Left renal cortex interstitium (tissue), 4 donors: ENCODE measurements at places on chromosomes 5 and 9. TPM values are rescaled to one million over a fixed set of nuclear protein-coding genes. Genes with fewer than 3 reads are reported as not detected.

EGFLAM gene
- polyA plus RNA-seq: 11.3 TPM

ACOT12 gene
- polyA plus RNA-seq: 1.0 TPM

BNC2 gene
- 7.0 TPM for polyA plus RNA-seq

PDLIM4 gene
- 12.5 TPM for polyA plus RNA-seq

AMBP gene
- 1.9 TPM for polyA plus RNA-seq

GRCh38 chr5:42768106-42768504, 11.5 kb downstream of the CCDC152 start:
- no peak for DNase-seq

GRCh38 chr9:129713402-129713679, 39.5 kb downstream of the PTGES start:
- no peak for DNase-seq

GRCh38 chr9:21943464-21943863, 50.7 kb downstream of the CDKN2A start:
- no peak for DNase-seq

- no peak for DNase-seq
Measured at GRCh38 chr9:31908891-31909480, 475.5 kb upstream of the ACO1 start.

- DNase-seq: no peak
Measured at GRCh38 chr9:119968836-119969707, 599.8 kb upstream of the BRINP1 start.

DNA sequence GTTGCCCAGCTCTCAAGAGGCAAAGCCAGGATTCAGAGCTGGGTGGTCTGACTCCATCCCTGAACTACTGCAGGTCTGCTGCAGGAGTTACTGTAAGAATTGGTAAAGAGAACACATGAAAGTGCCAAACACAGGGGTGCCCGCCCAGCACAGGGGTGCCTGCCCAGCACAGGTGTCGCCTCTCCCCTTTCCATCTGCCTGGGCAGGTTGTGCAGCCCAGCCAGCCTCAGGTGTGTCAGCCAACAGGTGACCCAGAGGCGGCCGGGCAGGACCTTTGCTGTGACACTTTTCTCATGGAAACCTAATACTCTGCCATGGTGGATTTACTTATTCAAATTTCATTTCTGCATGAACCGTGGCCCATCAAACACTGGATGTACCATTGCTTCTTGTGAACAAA, 289.7 kb upstream of the IRX4 start:
- DNase-seq: no peak

DNA sequence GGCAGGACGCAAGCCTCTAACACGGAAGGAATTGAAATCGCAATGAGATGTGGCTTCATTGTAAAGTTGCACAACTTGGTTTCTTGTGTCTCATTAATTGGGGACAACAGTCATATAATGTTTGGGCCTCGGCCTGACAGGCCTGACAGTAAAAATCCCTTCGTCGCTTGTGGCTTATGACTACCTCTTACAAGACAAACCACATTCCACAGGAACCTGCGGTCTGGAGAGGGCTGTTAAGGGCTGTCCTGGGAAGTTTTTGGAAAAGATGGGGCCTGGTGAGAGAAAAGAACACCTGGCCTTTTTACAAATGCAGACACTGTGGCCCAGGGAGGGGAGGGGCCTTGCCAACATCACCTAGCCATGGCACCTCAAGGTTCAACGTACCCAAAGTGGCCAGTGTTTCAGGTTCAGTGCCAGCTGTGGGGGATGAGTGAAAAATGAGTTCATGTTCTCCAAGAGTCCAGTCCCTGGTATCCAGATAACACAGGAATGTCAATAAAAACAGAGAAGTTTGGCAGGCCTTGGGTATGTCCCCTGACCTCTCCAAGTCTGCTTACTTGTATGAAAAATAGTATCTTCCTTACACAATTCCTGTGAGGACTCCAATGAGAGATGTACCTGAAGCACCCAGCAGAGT, 22.2 kb downstream of the SHB start:
- DNase-seq: no peak

DNA sequence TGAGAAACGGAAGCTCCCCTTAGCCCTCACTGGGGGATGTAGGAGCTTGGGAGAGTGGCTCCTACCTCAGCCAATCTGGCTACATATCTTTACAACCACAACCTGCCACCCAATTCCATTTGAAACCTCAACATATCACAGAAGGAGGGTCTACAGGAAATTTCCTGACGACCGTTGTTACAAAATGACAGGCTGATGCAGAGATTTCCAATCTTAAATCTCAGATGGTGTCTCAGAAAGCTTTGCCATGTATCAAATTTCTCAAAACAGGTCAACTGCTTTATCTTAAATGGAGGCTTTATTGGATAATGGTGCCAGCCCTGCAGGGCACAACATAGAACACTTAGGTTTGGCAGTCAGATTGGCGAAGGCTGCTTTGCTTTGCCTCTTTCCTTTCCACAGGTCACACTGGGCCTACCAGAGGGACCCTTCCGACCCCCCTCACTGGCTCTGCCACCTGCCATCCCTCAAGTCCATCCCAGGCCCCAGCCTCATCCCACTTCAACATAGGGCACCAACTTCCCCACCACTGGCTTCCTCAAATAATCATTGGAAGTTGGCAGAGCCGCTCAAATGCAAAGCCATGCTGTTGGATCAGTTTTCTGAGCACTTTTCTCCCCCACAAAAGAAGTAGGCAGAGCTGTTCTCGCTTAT, 11.1 kb upstream of the SPATA31E1 start:
- no peak for DNase-seq

DNA sequence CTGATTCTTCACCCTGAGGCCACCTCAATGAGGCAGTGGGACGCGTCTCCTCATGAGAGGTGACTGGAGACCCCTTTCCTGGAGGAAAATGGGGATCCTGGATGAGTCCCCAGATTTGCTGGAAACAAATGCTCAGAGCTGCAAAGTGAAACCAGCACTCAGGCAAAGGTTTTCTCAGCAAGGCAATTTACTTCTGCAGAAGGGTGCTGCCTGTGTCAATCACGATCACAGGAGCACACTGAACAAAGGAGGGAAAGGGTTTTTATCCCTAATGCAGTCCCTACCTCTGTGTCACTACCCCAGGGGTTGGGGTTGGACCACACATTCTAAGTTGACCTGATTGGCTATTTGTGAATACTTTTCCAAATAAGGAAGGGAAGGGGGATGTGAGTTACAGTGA, 69.9 kb upstream of the CDK20 start:
- DNase-seq: no peak

- no peak for DNase-seq
Measured at GRCh38 chr5:56375011-56375410, 141.9 kb upstream of the ANKRD55 start.

DNA sequence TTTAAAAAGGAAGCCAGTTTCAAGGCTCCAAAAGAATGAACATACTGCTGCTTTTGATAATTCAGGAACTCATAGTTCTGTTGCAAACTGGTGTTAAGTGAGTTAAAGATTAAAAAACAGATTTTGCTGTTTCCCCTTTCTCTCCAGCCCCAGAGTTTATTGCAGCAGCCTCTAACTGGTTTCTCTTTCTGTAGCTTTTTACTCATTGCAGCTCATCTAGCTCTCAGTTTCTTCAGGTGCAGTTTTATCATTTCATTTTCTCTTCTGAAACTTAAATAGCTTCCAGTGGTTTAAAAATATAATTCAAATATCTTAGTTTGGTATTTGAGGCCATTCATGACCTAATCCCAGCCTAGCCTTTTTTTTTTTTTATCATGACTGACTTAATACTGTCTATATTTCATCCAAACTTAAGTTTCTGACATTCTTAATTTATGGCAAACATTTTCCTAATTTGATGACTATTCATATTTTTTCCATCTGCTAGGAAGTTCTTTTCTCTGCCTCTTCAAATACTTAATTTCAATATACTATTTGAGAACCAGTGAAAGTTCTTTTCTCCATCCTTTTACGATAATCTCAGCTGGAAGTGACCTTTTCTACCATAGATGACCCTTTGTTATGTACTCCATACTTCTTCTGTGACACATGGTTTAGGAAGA, 252.7 kb upstream of the GRIA1 start:
- no peak for DNase-seq

- no peak for DNase-seq
Measured at GRCh38 chr5:175195698-175196656, 248.0 kb downstream of the DRD1 start.

DNA sequence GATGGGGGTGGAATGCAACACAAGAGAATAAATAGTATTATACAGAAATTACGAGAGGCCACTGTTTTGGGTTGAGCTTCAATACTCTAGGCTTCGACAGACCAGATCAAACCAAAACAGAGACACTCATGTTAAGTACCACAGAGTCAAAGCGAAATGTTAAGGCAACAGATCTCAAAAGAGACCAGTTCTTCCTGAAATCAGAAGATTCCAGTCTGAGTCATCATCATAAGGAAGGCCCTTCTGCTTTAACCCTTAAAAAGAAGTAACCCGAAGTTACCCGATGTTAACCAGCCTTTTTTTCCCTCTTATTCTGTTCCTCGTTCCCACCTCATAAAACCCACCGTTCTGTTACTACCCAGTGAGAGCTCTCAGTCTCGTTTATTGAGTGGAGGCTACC, 75.9 kb downstream of the SFXN1 start:
- DNase-seq: no peak

- DNase-seq: no peak
Measured at GRCh38 chr9:134784577-134785305, 95.9 kb upstream of the FCN2 start.

DNA sequence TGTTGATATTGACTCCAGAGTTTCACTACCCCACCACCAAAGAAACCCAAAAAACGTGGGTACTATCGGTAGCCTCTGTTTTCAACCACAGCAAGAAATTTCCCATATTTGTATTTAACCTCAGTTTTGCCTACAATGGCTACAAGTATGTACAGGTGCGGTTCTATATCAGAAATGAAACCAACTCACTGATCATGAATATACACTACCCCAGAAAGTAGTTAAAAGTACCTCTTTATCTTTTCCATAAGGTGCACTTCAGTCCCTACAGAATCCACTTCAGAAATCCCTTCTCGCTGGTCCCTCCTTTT, 140.6 kb upstream of the SLC12A2 start:
- no peak for DNase-seq

DNA sequence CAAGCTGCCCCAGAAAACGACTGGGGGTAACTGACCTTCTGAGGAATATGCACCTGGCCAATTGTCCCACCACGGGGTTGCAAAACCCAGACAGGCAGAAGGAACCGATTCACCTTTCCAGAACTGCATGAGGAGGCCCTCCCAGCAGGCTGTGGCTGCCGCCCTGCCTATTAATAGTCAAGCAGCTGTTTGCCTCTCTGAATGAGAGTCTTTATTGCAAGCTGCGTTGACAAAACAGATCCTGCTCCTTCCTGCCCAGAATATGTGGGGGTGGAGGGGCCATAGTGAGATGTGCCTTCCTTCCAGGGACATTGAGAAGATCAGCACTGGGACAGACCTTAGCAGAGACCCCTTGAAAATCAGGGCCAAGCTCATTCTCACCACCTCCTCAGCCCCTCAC, 18.3 kb upstream of the TCOF1 start:
- DNase-seq: no peak
